ENCODE measurements at places on chromosomes 7 and 10.

GRCh38 chr7:148050492-148051158 lies 539.9 kb upstream of the C7orf33 start:
- no peak for DNase-seq

- no peak for DNase-seq
These were observed 91.0 kb downstream of the CDH23 start for GRCh38 chr10:71487726-71488125.

GRCh38 chr7:78695826-78696225 lies 757.6 kb downstream of the MAGI2 start:
- DNase-seq = no peak

GRCh38 chr10:20986049-20986448 lies 88.9 kb upstream of the NEBL start:
- DNase-seq = no peak
